ENCODE measurements at places on chromosomes 16 and 17. TPM values are rescaled to one million over a fixed set of nuclear protein-coding genes. Genes with fewer than 3 reads are reported as not detected.

The CBFA2T3 gene
- 2.2 TPM for total RNA-seq

The ITGAX gene
- total RNA-seq = 0.27 TPM

The EFCAB5 gene
- 1.5 TPM for total RNA-seq

The FA2H gene
- 0.14 TPM for total RNA-seq

The KRTAP2-3 gene
- total RNA-seq = 3.8 TPM

The CENPN gene
- 16.4 TPM for total RNA-seq

The MYH8 gene
- total RNA-seq = not detected

The CTCF gene
- 25.5 TPM for total RNA-seq

- DNase-seq = peak; percentile 89
These were observed 63.6 kb upstream of the TBX2 start for GRCh38 chr17:61335845-61336655.

- DNase-seq = peak; percentile 93
These were observed 25.9 kb downstream of the OGFOD1 start for GRCh38 chr16:56477096-56477878.

DNA sequence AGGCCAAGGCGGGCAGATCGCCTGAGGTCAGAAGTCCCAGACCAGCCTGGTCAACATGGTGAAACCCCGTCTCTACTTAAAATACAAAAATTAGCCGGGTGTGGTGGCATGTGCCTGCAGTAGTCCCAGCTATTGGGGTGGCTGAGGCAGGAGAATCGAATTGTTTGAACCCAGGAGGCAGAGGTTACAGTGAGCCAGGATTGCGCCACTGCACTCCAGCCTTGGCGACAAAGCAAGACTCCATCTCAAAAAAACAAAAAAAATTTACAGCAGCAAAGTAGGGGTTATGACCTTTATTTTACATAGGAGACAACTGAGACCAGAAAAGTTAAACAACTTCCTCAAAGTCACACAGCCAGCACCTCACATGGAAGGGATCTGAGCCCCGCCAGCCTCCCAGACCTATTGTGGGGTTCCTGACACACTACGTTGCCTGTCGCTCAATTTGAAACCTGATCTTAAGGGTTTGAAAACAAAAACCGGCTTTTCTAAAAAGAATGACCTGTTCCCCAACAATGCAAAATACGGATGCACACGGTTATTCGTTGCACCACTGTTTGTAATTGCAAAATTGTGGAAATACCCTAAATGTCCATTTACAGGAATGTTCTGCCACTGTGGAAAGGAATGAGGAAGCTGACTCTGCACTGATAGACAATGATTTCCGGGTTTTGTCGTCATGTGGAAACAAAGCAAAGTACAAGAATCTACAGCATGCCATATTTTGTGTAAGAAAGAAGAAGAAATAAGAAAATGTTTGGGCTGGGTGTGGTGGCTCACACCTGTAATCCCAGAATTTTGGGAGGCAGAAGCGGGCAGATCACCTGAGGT is 77.2 kb downstream of the CNGB1 start:
- peak; percentile 87 for DNase-seq

- peak; percentile 12 for DNase-seq
These were observed 1389.4 kb upstream of the GOT2 start for GRCh38 chr16:60123392-60124023.

DNA sequence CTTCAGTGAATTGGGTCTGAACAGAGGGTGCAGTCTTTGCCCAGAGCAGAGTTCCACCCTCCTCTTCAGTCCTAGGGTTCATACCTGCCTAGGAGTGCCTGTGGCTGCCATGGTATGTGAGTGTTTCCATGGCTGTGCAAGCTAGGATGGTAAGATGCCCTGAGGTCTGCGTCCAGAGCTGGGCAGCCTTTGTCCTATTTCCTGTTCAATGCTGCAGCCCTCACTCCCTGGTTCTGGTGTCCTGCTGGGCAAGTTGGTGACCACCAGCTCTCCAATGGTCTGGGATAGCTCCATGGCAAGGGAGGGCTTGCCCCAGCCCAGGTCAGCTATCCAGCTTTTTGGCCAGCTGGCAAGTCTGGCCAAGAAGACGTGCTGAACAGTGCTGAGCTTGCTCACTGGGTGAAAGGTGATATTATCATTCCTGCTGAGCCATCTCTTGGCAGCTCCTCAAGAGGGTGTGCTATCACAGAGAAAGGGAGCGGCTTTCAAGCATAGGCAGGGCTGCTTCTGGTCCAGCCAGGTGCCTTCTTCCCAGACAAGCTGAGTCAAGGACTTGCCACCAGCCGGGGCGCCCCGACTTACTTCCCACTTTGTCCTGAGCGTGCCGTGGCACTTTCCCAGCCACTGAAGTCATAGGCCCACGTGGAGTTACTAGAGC is 13.0 kb upstream of the NFATC3 start:
- no peak for DNase-seq

GRCh38 chr17:31357091-31357490 is 34.4 kb upstream of the RAB11FIP4 start:
- no peak for DNase-seq

DNA sequence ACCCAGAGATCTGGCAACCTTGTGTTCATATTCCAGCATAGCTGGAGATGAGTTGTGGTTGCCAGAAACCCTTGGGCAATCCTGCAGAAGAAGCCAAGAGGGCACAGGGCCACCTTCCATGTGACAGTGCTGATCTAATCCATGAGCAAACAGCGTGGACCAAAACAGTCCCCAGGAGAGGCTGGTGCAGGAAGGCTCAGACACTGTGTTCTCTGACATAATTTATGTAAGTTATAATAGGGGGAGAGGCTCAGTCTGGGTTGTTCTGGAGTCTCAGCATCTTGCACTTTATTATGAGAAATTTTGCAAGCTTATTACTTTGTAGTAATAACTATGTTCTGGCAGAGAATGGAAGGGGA is 273.9 kb downstream of the HAPSTR1 start:
- no peak for DNase-seq

GRCh38 chr17:72556944-72557826 is 436.4 kb downstream of the SOX9 start:
- DNase-seq = peak; percentile 23

DNA sequence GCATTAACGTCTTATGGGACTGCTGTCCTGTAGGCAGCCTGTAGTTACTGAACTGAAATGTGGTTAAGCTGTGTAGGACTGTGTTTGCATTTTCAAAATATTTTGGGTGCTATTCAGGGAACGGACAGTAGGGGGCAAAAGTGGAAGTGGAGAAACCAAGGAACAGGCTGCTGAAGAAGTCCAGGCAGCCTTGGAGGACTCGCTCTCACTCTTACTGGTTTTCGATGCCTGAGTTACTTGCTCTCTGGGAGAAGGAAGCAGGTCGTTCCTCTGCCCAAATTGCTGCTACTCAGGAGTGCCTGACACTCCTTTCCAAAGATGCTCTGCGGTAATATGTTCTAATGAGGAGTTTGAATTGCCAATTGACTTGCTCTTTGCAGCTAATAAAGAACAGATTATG is 64.5 kb upstream of the RBFOX1 start:
- DNase-seq = no peak

- peak; percentile 37 for DNase-seq
These were observed 30.8 kb downstream of the BEAN1 start for GRCh38 chr16:66457888-66458287.

- no peak for DNase-seq
These were observed 217.9 kb upstream of the RPL38 start for GRCh38 chr17:73985466-73986015.

DNA sequence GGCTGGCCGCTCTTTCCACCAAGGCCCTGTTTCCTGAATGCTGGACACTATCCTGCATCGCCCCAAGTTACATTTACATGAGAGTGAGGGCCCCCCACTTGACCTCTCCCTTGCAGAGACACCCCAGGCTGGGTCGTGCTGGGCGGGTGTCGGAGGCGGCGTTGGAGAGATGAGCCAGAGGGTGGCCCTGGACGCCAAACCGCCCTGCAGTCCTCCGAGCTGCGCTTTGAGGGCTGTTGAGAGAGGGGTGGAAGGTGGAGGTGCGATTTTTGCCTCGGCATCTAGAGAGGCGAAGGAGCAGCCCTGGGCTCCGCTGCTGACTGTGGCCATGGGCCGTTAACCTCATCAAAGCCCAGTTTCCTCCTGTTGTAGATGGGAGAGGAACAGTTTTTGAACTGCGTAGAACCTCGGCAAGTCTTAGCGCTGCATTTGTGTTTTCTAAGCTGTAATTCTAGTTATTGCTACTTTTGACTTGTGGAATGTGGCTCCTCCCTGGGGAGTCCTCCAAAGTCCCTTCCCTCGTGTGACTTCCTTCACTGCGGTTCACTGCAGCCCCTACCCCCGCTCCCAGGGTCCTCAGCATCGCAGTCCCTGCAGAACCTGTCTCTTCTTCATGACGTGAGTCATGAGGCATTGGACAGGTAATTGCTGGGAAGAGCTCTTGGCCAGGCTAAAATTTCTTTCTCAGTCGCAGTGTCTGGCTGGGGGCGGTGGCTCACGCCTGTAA is 986 bp upstream of the ELOB start:
- no peak for DNase-seq

- DNase-seq = peak; percentile 54
These were observed 28.4 kb upstream of the EMP2 start for GRCh38 chr16:10608687-10609401.

Data from astrocyte (in vitro differentiated cells and primary cell).